Kidney (tissue), 22 donors: ENCODE measurements at places on chromosomes 4 and X. TPM values are rescaled to one million over a fixed set of nuclear protein-coding genes. Genes with fewer than 3 reads are reported as not detected.

Gene PABPC1L2A
- total RNA-seq = not detected

Gene TLR8
- total RNA-seq = 3.1 TPM

Gene TMEM164
- 36.0 TPM for total RNA-seq

Gene FAT4
- 11.3 TPM for total RNA-seq

Gene EMCN
- 48.1 TPM for total RNA-seq

Gene USP51
- total RNA-seq = 4.6 TPM

Gene ZNF157
- 0.57 TPM for total RNA-seq

Gene RP2
- 10.0 TPM for total RNA-seq

Gene KLHL13
- total RNA-seq = 55.4 TPM

DNA sequence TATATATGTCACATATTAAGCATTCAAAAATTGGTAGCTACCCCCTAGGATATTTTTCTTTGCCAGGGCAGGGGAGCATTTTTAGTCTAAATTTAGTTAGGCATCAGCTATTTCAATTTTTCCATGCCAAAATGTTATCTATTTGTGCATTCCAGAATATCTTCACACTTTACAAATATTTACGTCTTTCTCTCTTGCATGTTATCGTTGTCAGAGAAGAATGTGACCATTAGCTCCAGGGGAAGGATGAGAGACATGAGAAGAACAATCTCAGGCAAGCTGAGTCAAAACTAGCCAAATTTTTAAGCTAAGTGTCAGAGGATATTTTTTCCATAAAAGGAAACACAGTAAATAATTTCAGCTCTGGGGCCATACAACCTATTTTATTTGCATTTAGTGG lies 885.0 kb upstream of the EPHA5 start:
- no peak for DNase-seq

DNA sequence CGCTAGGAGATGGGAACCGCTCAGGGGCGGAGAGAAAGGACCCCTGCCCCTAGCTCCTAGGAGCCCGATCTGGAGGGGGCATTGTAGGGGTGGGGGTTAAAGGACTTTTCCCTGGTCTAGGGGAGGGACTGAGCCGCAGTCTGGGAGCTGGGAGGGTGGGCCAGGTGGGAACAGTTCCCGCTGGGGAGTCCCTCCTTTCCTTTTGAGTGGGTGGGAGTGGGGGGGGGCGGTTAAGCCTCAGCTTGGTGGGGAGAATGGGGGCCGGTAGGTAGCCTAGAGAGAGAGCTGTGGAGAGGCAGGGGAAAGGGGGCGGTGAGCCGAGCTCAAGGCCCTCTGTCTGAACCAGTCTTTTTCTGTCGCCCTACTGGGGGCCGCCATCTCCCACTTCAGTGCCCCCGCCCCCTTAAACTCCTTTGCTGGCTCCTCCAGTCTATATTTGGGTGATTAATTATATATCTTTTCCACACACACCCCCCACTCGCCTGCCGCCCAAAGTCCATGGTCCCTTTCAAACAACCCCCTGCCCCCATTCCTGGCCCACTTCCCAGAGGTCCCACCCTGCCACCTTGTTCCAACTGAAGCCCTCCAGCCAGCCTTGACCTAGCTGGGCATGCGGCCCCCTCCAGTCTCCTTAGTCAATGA lies 822 bp downstream of the ZNF275 start:
- peak; percentile 10 for DNase-seq

DNA sequence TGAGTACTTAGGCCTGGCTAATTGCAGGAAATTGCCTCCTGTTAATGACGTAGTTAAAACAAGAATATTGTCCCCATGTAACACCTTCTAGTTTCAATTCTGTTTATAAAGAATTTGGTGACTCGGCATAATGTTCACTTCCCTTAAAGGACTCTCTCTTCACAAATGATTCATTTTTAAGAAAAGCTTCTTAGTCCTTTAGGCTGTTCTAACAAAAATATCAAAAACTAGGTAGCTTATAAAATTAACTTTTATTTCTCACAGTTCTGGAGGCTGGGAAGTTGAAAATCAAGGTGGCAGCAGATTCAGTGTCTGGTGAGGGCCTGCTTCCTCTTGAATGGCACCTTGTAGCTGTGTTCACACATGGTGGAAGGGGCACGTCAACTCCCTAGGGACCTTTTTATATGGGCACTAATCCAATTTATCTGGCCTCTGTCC lies 23.8 kb downstream of the COL25A1 start:
- DNase-seq = no peak

- DNase-seq = no peak
Measured at GRCh38 chrX:9609987-9610386, 145.1 kb downstream of the TBL1X start.

DNA sequence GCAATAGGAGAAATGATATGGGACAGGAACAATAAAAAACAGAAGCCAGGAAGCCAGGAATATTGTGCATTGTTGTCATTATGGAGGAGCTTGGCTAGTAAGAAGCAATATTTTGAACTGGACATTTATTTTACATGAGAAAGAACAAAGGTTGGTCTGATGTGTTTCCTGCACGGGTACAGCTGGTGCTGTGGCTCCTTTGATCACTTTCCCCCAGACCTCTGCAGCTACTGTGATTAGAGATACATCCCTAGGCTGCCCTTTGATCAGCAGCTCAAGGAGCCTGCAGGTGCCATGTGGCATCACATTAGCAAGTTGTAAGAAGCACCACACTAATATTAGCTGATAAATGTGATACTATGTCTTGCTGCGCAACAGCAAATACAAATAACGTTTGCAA lies 2.5 kb downstream of the PDGFC start:
- DNase-seq = no peak

DNA sequence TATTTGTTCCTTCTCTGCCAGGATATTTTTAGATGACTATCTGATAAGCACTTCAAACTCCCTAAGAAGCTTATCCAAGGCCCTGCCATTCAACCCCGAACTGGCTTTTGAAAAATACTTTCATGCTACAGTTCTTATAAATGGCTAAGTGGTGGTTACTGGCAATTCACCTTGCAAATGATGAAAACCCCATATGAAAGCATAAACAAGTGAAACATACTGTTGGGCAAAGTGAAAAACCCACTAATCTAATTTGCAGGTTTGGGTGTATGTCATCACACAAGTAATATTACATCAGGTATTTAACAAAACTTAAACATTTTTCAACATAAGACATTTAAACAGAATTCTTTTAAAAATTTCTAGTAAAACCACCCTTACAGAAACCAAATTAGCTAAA lies 31.1 kb downstream of the TAPT1 start:
- no peak for DNase-seq

DNA sequence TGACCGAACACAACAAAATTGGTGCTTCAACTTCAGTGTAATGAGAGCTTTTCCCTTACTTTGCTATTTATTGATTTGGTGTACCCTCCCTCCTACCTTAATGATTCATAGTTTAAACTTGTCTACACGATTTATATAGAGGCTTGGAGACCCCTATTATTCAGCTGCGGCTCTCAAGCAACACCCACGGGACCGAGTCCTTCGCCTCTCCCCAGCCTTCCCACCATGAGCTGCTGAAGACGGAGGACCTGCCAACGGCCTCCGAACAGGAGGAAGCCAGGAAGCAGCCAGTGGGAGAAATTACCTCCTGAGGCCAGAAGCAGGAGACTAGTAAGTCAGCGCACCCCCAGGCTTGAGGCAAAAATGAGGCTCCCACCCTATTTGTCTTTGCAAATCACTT lies 78.7 kb downstream of the DCTD start:
- DNase-seq = no peak

- no peak for DNase-seq
Measured at GRCh38 chrX:55220119-55220794, at the start of gene PAGE5. PAGE5 (plus strand) TSS chrX:55220346; CDS start chrX:55221383, 1,037 bp downstream.

GRCh38 chrX:45799576-45799975 lies 598.9 kb upstream of the DIPK2B start:
- DNase-seq = no peak

DNA sequence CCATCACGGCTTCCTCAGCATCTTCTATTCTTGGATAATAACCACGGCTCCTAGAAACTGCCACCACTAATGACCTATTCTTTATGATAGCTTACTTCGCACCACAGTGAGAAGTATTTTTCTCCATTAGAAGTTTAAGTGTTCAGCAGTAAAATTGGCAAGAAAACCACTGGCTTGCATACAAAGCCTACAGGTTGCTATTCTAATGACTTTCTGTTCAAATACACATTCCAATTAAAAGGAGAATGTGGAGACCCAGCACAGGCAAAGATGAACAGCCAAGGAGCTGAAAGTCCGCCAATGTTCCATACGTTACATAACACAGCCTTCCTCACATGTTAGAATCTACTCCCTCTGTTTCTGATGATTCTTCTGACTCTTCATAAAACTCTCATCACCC lies 875.0 kb upstream of the PRKX start:
- no peak for DNase-seq

DNA sequence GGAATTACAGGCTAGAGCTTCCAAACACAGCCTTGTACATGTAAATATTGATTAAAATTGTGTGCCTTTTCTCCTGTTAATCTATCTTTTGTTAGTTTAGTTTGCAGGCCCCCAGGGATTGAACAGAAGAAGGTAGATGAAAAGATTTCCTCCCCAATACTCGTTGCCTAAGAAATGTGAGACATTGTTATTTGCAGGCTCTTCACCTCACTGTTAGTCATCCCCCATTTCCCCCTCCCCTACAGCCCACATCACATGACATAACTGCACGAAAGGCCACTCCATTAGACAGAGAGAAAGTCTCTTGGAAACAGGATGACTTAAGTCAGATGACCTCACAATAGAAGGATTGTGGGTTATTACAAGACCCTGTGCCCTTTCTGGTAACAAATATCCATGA lies 13.3 kb upstream of the MID1 start:
- DNase-seq = no peak

- no peak for DNase-seq
Measured at GRCh38 chr4:145523117-145523516, 41.5 kb downstream of the SMAD1 start.

- DNase-seq = peak; percentile 30
Measured at GRCh38 chr4:54852054-54852453, 194.3 kb downstream of the KIT start.

- DNase-seq = no peak
Measured at GRCh38 chr4:169117591-169118081, 107.6 kb upstream of the CBR4 start.

- peak; percentile 40 for DNase-seq
Measured at GRCh38 chrX:19682712-19683331, 167.5 kb upstream of the MAP3K15 start.

DNA sequence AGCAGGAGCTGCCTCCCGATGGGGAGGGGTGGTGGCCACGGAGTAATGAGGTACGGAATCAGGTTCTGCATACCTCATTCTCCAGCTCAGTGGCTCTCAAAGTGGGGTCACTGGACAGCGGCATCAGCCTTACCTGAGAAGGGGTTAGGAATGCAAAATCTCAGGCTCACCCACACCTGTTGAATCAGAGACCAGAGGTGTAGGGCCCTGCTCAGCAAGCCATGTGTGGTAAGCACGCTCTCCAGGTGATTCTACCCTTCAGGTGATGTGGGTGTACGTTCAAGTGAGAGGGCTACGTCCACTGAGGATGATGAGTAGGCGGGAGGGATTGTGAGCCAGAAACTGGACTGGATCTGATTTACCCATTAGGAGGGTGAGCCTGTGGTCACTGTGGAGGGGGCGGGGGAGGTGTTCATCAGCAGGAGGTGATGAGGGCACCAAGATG lies 65.8 kb downstream of the ANAPC4 start:
- DNase-seq = peak; percentile 17

DNA sequence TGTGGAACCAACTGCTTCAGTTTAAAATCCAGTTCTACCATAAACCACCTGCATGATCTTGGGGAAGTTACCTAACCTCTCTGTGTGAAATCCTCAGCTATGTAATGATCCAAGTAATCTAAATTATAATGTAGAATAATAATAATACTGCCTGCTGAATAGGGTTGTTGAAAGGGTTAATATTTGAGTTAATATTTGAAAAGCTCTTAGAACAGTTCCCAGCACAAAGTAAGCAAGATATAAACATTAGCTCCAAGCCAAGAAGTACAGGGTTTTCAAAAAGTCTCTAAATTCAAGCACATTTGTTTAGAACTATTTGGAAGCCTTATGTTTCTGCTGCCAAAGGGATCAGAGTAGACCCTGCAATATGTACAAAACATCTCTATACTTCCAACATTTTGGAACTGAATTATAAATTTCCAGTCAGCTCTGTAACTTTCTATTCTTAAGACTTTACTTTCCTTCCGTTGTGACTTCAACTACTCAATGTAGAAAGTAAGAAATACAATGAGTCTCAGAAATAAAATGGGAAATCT lies 76.7 kb upstream of the FAM9C start:
- DNase-seq = no peak

- DNase-seq = no peak
Measured at GRCh38 chrX:46433892-46434291, 111.3 kb downstream of the ZNF674 start.

DNA sequence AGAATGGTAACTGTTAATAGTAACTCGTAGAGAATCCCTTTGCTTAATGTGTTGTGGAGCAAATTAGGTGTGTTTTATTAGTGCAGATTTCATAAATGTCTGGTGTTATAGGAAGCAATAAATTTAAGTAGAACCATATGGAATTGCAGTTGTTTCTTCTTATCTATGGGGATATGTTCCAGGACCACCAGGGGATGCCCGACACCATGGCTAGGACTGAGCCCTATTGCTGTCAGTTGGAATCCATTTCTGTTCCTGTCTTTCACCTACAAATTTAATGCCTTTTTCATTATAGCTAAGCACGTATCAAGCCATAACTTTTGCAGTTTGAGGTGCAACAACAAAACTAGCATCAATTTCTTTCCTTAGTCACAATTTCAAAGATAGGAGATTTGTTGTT lies 72.5 kb downstream of the DDIT4L start:
- DNase-seq = no peak

- DNase-seq = peak; percentile 62
Measured at GRCh38 chr4:13656569-13657405, 29.3 kb upstream of the BOD1L1 start.

DNA sequence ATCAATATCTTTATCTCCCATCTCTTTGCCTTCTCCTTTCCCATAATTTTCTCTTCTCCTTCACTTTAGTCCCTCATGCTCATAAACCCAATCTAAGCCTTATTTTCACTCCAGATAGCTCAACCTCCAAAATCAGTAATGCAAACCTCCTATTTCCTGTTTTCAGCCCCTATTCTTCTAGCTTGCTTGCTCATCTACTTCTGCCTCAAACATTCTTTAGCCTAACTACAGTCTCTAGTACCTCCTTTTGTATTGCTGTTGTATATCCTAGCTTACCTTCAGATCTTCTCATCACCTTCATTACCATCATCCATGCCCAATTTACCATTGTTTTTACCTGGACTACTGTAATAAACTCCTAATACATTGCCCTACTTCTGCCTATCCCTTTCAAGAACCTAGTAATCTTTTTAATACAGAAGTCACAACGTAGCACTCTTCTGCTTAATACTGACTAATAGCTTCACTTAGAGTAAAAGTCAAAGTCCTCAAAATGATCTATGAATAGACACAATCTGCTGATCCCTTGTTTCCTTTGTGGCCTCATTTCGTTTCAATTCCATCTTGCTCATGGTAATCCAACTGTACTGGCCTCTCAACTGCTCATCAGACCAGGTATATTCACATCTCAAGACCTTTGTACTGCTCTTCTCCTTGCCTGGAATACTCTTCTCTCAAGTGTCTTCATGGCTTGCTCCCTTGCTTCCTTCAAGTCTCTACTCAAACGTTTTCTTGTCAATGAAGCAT lies 123.4 kb downstream of the FAM13A start:
- DNase-seq = no peak
